ENCODE measurements at places on chromosomes 16 and 17.
A peak's percentile ranks its signal among the peaks of the same experiment; 100 is the strongest.

GRCh38 chr17:79497777-79498348 is 113.0 kb downstream of the RBFOX3 start:
- DNase-seq = no peak

GRCh38 chr16:57906382-57907316 is 64.3 kb downstream of the CNGB1 start:
- DNase-seq = no peak

- DNase-seq = no peak
Measured at GRCh38 chr17:68095205-68095811, 59.8 kb downstream of the KPNA2 start.

DNA sequence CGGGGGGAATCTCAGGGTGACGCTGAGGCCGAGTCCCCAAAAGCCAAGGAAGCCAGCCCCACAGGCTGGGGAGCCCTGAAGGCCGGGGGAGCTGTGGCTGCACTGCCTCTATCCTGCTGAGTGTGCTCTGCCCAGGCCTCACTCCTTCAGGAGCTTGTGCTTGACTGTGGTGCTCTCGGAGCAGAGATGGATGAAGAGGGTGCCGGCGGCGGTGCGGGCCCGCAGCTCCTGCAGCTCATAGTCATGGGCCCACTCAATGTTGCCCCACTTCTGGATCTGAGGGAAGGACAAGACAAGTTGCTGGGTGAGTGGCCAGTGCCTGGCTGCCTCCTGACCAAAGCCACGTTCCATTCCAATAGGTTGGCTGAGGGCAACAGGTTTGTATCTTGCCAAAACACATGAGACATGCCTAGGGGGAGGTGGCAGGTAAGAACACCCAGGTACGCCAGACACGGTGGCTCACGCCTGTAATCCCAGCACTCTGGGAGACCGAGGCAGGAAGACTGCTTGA is 20.5 kb downstream of the ATPAF2 start:
- no peak for DNase-seq

DNA sequence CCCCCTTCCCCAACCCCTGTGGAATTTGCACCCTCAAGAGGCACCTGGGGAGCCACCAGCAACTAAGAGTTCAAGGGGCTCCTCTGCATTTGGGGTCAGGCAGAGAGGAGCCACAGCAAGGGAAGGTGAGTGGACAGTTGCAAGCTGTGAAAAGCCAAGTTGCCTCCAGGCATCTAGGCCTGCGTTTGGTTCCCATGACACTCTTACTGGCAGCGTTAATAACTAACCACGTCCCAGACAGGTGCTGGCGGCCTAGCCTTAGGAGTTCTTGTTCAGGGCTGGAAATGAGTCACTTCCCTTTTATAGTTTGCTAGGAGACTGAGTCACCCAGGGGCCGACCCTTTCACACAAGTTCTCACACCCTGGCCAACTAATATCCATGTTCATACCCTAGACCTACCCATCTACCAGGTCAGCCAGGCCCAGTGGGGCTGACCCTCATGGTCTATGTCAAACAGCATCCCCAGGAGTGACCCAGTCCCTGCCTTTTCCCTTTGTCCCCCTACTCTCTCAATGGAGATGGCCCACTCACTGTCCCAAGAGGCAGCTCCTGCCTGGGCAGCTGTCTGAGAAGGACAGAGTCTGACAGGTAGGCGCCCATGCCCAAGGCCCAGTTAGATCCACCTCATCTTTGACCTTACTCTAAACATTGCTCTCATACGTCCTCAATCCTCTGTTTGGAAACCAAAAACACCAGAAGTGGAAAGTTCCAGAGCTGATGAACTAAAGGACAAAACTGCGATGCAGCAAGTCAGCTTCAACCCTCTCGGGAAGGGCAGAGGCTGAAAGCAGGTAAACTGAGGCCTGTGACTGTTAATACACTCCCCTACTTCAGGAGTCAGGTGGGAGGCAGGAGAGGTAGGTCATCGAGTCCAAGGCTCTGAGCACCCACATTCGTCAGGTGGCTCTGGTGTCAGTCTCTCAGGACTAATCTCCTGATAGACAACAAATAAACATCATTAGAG is 300.6 kb downstream of the SOX9 start:
- no peak for DNase-seq

DNA sequence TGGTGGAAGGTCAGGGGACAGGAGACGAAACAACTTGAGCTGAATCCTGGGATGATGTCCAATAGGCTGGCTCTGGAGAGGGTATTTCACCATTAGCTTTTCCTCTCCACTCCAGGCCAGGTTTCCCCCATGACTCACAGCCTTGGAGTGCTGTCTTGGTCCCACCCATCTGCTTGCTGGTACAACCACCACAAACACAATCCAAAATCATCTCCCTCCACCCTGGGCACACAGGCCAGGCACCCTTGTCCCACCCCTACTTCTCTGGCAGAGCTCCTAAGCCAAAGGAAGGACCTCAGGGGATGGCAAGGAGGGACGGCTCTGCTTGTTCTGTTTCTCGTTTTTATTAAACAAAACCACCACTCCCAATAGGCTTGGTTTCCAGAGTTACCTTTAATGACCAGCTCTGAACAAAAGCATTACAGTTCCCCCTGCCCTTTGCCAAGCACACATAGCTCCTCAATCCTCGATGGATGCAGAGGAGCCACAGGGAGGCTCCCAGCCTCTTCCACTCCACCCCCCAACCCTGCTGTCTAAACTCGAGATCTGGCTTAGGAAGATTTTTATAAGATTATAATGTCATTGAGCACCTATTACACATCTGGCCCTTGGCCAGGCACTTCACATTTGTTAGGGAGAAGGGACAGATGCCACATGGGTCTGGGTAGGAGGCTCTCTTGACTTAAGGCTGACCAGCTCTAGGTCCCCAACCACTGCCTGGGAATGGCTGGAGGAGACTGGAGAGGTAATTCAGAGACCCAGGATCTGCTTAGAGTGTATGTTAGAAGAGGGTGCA is 13.3 kb downstream of the CAVIN1 start:
- no peak for DNase-seq

GRCh38 chr17:66673668-66674276 is 161.1 kb upstream of the CACNG5 start:
- DNase-seq = peak; percentile 34

DNA sequence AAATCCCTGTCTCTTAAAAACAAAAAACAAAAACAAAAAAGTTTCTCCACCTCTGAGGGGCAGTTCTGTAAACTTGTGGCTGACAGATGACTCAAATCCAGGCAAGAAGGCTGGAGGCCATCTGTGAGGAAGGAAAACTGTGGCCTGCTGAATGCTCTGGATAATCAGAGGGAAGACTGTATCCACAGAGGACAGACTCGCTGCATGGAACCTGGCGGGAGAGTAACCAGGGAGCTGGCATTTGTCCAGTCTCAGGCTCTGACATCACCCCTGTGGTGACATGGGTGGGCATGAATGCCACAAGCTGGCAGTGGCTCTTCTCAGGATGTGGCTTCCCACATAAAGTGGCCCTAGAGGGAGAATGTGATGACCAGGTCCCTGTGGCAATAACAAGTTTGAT is 2.8 kb upstream of the KSR1 start:
- no peak for DNase-seq

DNA sequence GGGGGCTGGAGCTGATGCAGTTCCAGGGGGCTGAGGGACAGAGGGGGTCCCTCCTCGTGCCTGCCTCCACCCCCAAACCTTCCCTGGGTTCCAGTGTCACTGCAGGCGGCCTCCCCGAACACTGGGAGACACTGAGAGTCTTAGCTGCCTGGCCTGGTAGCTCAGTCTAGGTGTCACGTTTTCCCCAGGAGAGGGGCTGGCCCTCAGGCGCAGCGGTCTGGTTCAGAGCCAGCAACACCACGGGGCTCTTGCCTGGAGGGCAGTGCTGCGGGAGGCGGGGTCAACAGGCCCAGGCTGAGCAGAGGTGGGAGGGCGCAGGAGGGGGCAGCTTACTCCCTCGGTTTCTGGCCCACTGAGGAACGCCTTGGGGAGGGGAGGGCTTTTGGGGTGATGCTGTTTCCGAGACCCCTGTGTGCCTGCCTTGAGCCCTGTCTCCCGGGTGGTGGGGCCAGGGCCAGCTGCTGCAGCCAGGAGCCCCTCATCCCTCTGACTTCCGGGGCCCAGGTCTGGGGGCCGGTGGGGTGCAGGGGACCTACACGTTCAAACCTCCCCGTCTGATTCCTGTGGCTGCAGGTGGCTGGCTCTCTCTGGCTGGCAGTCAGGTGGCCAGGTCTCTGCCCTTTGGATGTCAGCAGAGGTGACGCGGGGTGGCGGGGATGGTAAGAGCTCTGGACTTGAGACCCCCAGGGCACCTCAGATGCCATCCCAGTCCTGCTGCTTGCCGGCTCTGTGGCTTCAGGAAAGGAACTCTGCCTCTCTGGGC is 89.3 kb upstream of the GSE1 start:
- DNase-seq = no peak

- no peak for DNase-seq
Measured at GRCh38 chr17:70251706-70252105, 82.4 kb downstream of the KCNJ2 start.

DNA sequence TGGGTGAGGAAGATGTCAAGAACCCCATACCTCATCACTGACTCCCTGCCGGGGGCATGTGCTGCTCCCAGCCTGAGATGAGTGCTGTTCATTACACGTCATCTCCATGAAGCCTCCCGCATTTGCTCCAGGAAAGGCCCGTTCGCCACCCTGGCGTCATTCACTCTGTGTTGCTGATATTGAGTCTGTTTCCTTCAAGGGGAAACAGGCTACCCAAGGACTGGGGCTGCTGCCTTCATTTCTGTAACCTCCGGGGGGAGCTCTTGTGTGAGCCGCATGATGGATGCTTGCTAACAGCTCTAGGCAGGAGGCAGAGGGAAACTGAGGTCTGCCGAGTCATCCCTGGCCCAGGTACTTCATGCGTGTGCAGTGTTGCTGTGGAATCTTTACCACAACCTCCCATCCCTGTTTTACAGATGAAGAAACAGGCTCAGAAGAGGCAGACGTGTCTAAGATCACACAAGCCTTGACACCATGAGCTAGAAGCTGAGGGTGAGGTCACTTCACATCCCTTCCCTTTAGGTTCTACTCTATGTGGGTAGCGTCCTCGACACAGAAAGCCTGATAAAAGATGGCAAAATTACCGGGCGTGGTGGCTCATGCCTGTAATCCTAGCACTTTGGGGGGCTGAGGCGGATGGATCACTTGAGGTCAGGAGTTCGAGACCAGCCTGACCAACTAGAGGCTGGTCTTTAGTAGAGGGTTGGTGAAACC is 3.5 kb upstream of the ARMC5 start:
- DNase-seq = no peak

GRCh38 chr17:44804302-44805089 is 25.6 kb downstream of the GJC1 start:
- no peak for DNase-seq

DNA sequence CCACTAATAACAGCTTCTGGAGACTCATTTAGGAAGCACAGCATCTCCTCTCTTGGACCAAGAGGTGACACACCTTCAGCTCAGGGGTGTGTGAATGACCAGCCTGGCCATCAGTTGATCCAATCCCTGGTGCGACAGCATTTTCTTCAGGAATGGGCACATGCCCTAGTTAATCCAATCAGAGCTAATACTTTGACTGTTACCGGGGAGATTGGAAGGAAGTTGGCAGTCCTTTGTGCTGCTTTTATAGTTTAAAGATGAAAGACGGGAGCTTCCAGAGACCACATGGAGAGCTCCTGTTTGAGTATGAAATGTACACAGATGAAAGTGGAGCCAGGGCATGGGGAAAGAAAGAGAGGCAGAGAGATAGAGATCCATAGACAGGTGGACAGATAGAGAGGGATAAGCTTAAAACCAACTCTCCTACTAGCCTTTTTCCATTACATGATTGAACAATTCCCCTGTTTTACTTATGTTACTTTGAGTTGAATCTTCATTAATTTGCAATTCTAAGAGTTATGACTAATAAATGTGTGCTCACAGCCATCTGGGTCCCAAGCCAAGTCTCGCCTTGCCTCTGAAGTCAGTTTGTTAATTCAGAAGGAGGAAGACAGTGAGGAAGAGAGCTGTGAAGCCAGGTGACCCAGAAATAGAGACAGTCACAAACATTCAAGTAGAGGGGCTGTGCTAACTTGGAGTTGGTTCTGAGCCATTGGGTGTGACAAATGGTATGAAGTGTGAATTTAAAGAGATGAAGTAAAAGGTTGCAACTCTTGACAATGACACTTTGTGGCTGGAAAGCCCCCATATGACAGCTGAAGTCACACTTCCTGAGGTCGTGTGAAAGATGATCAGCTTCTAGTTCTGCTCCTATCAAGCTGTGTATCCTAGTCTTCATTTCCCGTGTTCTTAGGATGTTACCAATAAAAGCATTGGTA is 120.0 kb upstream of the GOT2 start:
- DNase-seq = no peak

DNA sequence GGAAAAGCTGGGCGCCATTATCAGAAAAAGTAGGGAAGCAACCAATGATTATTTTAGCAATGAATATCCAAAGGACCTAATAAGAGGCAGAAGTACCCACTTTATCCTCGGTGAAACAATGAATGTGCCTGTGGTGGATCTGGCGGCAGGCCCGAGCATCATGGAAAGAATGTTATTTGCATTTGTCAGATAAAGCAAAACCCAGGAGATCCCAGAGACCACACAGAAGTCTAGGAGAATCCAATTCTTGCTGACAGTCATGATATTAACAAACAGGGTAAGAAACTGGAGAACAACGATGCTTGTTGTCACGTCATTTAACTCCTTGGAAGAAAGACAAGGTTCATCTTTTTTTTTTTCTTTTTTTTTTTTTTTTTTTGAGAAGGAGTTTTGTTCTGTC is 12.0 kb upstream of the TNRC6A start:
- no peak for DNase-seq

- DNase-seq = no peak
Measured at GRCh38 chr16:70691223-70692129, 5.6 kb upstream of the MTSS2 start.

DNA sequence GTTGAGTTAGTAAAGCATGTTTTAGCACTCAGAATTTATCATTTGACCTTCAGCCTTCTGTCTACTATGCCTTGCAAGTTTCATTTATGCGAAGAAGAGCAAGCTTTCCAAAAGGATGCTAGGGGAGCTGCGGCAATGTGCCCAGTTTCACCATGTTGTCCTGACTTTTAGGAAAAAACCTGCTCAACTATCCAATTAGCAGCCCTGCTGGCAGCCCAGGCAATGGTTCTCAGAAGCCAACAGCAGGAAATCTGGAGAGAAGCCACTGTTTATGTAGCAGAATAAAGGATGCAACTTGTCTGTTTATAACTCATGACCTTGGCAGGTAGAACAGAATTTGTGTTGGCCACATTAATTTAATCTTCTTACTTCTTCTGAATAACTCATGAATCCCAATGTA is 230.8 kb downstream of the ABCC12 start:
- DNase-seq = no peak

GRCh38 chr16:35140293-35140986 is 1681.0 kb downstream of the TP53TG3F start:
- no peak for DNase-seq

- no peak for DNase-seq
Measured at GRCh38 chr17:74118504-74118903, 85.0 kb upstream of the RPL38 start.
